Ascending aorta (tissue), 2 donors: ENCODE measurements at places on chromosomes 16 and 17. TPM values are rescaled to one million over a fixed set of nuclear protein-coding genes. Genes with fewer than 3 reads are reported as not detected.

RAD51D gene
- 3.7 TPM for total RNA-seq

TIMP2 gene
- total RNA-seq = 278 TPM

LRRC3C gene
- total RNA-seq = not detected

OR4D1 gene
- not detected for total RNA-seq

RPS6KB1 gene
- 9.3 TPM for total RNA-seq

SLC38A7 gene
- total RNA-seq = 23.5 TPM

SHBG gene
- not detected for total RNA-seq

CSH2 gene
- total RNA-seq = not detected

TSR1 gene
- 16.9 TPM for total RNA-seq

GDPD3 gene
- total RNA-seq = 0.53 TPM

FGF11 gene
- 0.32 TPM for total RNA-seq

ACSM2B gene
- total RNA-seq = not detected

SDR42E2 gene
- total RNA-seq = not detected

CTRB1 gene
- total RNA-seq = not detected

DPEP2 gene
- total RNA-seq = 1.1 TPM

BOLA2 gene
- total RNA-seq = 2.4 TPM

C1QTNF1 gene
- 435 TPM for total RNA-seq

CRYBA1 gene
- total RNA-seq = not detected

SRCAP gene
- total RNA-seq = 24.5 TPM

SOST gene
- total RNA-seq = 15.1 TPM

KRTAP1-5 gene
- total RNA-seq = not detected

ABAT gene
- 1.8 TPM for total RNA-seq

CRHR1 gene
- total RNA-seq = not detected

CPHXL gene
- total RNA-seq = not detected

NHLRC4 gene
- total RNA-seq = not detected

PAQR4 gene
- total RNA-seq = 9.2 TPM

CES1 gene
- 6.1 TPM for total RNA-seq

KCNJ12 gene
- 13.2 TPM for total RNA-seq

TOX3 gene
- not detected for total RNA-seq

ZNF469 gene
- 3.0 TPM for total RNA-seq

TP53TG3 gene
- total RNA-seq = not detected

C17orf100 gene
- total RNA-seq = 4.3 TPM

TMEM204 gene
- total RNA-seq = 145 TPM

RUNDC3A gene
- not detected for total RNA-seq

ANKRD13B gene
- 16.7 TPM for total RNA-seq

KRTAP4-5 gene
- total RNA-seq = not detected

MYCBPAP gene
- total RNA-seq = 7.9 TPM

CLDN7 gene
- total RNA-seq = not detected

SEPTIN12 gene
- total RNA-seq = not detected

KRT15 gene
- total RNA-seq = 0.32 TPM

GNAO1 gene
- total RNA-seq = 0.53 TPM

SERPINF2 gene
- total RNA-seq = 20.6 TPM

GP1BA gene
- total RNA-seq = not detected

CX3CL1 gene
- 251 TPM for total RNA-seq

MFSD6L gene
- total RNA-seq = not detected

CCL16 gene
- not detected for total RNA-seq
